T-helper 22 cell (primary cell): ENCODE measurements at places on chromosomes 4 and X.

- DNase-seq, result no peak
Measured at GRCh38 chr4:141840299-141840986, 204.1 kb downstream of the IL15 start.

GRCh38 chr4:111546881-111547280 lies 598.4 kb upstream of the FAM241A start:
- DNase-seq, result no peak

DNA sequence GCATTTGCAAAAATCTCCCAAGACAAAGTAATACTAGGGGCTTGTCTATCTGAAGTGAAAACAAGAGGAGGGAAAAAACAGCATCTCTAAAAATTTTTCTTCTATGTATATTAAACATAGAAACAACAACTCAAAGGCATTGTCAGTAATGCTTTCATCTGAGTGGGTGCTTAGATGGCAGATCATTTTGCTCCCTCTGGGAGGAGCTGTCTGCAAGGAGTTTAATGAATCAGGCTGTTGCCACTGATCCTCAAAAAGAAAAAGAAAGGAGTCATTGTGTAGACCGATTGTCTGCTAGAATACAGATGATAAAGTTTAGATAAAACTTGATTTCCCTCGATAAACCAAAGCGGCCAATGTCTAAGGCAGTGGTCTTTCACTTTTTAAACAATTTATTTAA lies 49.7 kb upstream of the KLHL8 start:
- DNase-seq, result no peak

DNA sequence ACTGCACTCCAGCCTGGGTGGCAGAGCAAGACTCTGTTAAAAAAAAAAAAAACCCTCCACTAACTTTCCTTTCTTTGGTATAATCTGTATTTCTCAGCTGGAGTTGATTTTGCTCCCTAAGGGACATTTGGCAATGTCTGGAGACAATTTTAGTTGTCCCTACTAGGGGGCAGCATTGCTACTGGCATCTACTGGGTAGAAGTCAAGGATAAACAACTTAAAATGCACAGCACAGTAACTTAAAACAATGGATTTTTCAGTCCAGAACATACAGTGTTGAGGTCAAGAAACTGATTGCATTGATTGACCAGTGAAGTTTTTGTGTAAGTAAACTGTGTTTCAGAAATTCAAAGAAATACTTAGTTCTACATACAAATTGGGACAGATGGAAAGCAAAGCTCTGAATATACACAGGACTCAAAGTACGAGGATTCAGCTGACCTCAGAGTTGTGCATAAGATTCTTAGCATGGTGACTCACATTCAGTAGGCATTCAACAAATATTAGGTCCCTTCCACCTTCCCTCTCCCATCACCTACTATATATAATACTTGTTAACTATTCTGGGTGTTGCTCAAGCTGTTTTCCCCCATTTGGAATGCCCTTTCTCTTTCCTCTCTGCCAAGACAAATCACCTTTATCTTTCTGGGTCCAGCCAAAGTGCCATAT lies 8.8 kb downstream of the DDX53 start:
- no peak for DNase-seq

DNA sequence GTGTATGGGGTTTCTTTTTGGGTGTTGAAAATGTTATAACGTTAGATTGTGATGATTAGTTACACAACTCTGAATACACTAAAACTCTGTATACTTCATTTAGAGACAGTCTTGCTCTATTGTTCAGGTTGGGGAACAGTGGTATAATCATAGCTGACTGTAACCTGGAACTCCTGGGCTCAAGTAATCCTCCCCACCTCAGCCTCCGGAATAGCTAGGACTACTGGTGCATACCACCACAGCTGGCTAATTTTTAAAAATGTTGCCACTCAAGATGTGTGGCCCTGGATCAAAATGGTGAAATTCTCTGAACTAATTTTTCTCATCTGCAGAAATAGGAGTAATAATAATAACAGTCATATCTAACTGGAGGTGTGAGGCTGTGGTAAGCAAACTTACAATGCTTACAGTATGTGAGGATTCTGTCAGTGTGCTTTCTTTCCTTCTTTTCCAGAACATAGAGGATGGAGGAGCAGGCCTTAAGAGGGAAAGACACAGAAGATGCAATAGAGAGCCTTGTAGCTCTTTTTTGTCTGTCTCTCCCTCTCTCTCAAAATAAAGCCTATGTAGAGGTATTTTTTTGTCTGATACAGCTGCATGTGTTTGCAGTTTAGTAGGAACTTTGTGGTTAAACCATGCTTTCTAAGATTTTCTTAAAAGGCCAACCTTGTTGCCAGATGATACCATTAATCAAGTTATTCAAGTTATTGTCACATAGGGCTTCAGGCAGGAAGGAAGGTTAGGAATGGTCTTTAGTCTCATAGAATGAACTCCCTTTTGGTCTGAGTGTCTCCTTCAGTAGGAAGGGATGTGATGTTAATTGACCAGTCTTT lies 7.5 kb downstream of the ADD1 start:
- DNase-seq, result no peak

GRCh38 chrX:1421433-1422134 lies 29.7 kb upstream of the SLC25A6 start:
- DNase-seq, result no peak

DNA sequence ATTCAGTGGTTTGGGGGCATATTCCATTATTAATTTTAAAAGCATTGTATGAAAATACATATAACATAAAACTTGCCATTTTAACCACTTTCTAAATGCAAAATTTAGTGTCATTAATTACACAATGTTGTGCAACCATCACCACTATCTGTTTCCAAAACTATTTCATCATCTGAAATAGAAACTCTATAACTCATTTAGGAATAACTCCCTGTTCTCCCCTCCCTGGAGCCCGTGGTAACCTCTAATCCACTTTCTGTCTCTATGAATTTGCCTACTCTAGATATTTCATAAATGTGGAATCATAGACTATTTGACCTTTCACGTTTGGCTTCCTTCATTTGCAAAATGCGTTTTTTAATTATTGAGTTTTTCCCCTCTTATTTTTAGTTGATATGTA lies 101.4 kb upstream of the GPC4 start:
- DNase-seq, result no peak

GRCh38 chr4:69075061-69075792 lies 21.0 kb upstream of the UGT2B7 start:
- DNase-seq, result no peak

- no peak for DNase-seq
Measured at GRCh38 chrX:153644356-153645125, 2.5 kb upstream of the DUSP9 start.

- DNase-seq, result no peak
Measured at GRCh38 chrX:26649534-26649933, 433.6 kb downstream of the MAGEB5 start.

DNA sequence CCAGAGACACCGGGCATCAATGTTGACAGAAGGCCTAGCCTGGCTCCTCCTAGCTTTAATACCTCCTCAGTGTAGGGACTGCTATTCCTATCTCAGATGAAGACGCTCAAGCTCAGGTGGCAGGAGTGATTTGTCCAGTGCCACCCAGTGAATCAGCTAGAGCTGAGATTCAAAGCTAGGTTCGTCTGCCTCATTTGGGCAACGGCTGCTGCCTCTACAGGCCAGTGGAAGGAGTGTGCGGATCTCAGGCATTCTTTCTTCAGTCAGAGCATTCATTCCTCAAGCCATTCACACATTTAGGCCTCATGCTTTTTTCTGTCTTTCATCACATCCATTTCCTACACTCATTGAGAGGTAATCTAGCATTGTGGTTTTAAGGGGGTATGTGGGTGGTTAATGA lies 7.3 kb downstream of the TSR2 start:
- no peak for DNase-seq

DNA sequence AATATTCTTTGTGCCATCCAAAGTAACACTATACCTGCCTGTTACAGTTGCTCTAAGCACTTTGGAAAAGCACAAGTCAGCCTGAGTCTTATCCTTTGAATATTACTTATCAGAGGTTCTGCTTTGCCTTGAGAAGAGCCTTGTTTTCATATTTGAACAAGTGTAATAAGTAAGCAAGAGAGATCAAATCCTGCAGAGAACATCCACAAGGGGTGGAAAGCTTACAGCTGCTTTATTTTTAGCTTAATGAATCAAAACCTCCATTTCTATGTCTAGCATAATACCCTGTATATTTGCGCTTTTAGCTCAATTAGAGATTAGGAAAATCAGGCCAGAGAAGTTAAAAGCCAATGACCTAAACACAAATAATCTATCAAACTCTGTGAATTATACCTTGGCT lies 139.8 kb downstream of the CDS1 start:
- no peak for DNase-seq

GRCh38 chr4:122810669-122811068 lies 16.0 kb upstream of the FGF2 start:
- DNase-seq, result no peak
